ENCODE measurements at places on chromosomes 6 and 20.
A peak's percentile ranks its signal among the peaks of the same experiment; 100 is the strongest.

- no peak for DNase-seq
Observed at GRCh38 chr6:125415913-125416312, 114.1 kb upstream of the HDDC2 start.

- DNase-seq: peak; percentile 92
Observed at GRCh38 chr6:155418017-155418761, 37.5 kb downstream of the NOX3 start.

- no peak for DNase-seq
Observed at GRCh38 chr6:11324453-11325015, 92.1 kb upstream of the NEDD9 start.

GRCh38 chr20:49140834-49141233 is 47.3 kb downstream of the STAU1 start:
- DNase-seq: no peak

- DNase-seq: peak; percentile 59
Observed at GRCh38 chr6:24431045-24431451, 28.3 kb downstream of the MRS2 start.

DNA sequence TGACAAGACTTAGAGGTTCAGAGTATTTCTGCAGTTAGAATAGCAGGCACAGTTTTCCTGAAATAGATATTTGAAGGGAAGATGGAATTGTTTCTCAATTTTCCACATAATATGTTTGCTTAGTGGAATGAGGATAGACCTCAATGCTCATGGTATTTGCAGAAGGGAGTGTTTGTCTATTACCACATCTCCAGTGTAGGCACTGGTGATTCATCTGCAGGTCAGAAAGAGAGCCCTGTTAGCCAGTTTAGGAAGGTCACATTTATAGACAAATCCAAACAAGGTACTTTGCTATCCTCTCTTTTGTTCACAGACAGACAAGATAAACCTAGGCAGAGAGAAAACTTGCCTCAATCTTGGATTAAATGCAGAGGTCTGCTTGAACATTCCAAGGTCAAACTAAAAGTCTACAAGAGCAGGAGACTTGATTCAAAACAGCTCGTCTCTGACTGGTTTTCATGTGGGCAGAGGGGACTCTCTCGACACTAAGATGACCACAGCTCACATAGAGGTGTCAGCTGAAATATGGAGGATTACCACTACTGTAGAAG is 22.8 kb downstream of the ISM1 start:
- DNase-seq: no peak

GRCh38 chr6:139430899-139431601 is 56.6 kb upstream of the CITED2 start:
- no peak for DNase-seq

DNA sequence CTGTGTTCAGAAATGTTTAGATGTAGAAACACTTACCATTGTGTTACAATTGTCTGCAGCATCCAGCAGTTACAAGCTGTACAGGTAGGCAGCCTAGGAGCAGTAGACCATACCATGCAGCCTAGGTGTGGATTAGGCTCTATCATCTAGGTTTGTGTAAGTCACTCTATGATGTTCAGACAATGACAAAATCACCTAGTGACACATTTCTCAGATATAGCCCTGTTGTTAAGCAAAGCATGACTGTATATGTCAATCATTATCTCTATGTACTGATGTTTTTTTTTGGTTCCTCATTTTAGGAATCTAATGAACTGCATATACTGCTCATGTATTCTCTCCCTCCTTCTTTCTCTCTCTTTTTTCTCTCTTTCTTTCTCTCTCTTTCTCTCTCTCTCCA is 22.2 kb downstream of the CST8 start:
- DNase-seq: no peak

DNA sequence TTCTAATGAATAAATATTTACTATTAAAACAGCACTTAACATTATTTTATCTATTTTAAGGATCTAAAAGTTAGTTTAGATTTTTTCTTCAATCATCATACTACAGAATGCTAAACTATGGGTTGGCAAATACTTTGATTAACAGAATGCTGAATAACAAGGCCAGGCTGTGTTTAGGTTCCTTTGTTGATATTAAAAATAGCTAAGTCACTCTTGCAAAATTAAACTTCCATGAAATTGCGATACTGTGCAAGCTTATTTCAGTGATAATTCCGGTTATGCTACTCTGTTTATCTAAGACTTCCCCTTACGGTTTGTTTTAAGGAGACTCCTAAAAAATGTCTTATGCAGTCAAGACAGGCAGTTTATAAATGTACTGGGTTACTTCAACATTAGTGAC is 2.8 kb downstream of the RNF24 start:
- DNase-seq: peak; percentile 90

DNA sequence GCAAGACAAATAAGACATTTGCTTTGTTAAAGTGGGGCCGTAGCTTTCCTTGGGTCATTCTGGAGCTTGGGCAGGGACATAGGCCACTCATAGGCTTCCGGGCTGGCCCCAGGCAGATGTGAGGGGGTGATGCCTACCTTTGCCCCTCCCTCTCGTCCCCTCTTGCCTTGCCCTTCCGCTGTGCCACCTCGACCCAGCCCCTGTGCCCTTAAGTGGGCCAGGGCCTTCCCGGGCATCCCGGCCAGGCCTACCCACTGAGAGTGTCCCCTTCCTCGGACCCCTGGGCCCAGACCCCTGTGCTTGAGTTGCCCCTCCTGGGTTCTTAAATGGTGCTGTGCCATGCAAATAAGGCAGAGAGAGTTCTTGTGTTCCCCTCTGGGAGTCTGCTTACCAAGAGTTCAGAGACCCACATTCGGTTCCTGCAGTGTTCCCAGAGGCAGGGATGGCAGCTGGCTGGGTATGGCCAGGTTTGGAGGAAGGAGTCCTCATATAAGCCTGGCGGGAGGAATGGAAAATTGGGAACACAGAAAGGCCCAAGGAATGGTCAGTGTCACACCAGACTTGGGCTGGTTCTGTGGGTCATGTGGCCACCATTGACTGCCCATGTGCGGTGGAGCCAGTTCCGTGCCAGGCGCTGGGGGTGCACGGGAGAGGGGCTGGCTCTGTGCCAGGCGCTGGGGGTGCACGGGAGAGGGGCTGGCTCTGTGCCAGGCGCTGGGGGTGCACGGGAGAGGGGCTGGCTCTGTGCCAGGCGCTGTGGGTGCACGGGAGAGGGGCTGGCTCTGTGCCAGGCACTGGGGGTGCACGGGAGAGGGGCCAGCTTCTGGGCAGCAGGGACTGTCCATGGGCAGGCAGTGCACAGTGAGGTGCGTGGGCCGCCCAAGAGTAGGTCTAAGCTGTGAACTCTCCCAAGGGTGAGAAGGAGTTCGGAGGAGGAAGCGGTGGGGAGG is 173.5 kb upstream of the SNX9 start:
- DNase-seq: no peak

DNA sequence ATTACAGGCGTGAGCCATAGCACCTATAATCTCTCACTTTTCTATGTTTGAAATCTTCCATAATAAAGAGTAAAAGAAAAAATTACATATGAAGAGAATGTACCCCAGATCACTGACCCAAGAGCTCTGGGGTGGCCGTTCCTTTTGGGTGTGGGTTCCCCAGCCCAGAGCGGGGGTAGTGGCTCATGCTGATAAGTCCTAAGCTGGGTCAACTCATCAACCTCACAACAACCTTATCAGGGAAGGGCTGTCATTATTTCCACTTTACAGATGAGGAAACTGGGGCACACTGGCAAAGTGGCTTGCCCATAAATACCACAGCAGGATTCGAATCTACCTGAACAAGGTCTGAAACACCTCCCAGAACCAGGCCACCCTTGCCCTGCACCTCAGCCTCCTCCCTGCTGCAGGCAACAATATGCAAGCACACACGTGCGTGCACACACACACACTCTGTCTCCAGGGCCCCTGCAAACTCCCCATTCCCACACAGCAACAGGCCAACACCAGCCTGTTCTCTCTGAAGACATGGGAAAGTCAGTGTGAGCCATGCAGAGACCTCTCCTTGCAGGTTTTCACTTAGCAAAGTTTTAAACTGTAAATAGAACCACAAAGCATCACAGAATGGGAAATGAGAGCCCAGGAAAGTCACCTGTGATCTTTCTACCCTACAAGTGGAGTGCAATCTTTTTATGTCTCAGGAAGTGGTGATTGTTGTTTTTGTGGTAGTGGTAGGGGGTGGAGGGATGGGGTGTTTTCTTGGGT is 27.7 kb downstream of the BFSP1 start:
- no peak for DNase-seq

- DNase-seq: no peak
Observed at GRCh38 chr20:46564241-46564957, 13.9 kb upstream of the OCSTAMP start.

DNA sequence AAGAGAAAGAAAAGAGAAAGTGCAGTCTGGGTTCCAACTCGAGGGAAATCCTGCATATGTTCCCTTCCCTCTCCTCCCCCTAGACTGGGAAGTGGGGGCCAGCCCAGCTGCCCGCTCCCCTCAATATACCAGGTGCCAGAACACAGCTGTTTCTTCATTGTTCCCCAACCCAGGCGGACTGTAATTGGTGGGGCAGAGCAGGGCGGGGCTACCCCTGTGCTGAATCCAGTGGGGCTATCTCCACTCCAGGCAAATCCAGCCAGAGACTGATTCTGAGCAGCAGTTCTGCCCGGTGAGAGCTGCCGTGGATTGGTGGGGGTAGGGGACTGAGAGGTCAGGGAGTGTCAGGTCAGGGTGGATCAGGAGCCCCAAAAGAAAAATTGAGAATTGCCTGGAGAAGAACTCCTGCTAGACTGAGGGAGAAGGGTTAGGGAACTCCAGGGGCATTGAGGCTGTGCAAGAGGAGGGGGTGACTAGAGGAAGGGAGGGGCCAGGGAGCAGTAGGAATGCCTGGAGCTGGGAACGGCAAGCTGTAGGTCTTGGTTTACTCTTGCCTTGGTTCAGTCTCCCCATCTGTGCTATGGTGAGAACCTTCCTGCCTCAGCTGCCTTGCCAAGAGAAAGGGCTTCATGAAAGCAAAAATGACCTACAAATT is at the start of gene MYMX:
Gene MYMX (plus strand): TSS at position 250 of the 655 bp plus-strand sequence. CDS start 546 bp downstream, outside the sequence.
- no peak for DNase-seq

- DNase-seq: no peak
Observed at GRCh38 chr6:133183691-133184090, 57.5 kb upstream of the EYA4 start.

DNA sequence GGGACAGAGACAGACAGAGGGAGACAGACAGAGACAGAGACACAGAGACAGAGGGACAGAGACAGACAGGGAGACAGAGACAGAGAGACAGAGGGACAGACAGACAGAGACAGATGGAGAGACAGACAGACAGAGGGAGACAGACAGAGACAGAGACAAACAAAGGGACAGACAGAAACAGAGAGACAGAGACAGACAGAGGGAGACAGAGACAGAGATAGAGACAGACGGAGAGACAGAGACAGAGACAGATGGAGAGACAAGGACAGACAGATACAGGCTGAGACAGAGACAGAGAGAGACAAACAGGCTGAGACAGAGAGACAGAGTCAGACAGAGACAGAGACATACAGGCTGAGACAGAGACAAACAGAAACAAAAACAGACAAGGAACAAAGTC is 39.4 kb upstream of the PHACTR3 start:
- DNase-seq: no peak

- no peak for DNase-seq
Observed at GRCh38 chr20:20552076-20552475, 160.4 kb downstream of the RALGAPA2 start.

DNA sequence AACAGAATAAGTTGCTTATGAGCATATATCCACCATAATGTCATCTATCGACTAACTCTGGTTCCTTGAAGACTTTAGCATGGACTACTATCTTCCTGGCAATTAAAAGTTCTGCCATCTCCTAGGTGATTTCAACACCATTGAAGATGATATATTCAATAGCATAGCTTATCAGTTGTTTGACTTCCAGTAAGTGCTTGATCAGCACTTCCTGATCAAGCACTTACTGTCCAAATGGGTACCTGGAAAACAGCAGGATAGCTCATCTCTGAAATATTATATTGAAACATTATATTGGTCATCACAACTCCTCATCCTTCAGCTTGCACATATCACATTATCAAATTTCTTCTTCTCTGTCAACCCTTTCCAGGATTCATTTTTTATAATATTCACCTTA is 75.5 kb upstream of the HMGCLL1 start:
- DNase-seq: no peak

GRCh38 chr6:130138116-130138908 is 84.4 kb downstream of the SAMD3 start:
- no peak for DNase-seq

GRCh38 chr6:126444659-126445273 is 104.9 kb downstream of the CENPW start:
- DNase-seq: no peak

DNA sequence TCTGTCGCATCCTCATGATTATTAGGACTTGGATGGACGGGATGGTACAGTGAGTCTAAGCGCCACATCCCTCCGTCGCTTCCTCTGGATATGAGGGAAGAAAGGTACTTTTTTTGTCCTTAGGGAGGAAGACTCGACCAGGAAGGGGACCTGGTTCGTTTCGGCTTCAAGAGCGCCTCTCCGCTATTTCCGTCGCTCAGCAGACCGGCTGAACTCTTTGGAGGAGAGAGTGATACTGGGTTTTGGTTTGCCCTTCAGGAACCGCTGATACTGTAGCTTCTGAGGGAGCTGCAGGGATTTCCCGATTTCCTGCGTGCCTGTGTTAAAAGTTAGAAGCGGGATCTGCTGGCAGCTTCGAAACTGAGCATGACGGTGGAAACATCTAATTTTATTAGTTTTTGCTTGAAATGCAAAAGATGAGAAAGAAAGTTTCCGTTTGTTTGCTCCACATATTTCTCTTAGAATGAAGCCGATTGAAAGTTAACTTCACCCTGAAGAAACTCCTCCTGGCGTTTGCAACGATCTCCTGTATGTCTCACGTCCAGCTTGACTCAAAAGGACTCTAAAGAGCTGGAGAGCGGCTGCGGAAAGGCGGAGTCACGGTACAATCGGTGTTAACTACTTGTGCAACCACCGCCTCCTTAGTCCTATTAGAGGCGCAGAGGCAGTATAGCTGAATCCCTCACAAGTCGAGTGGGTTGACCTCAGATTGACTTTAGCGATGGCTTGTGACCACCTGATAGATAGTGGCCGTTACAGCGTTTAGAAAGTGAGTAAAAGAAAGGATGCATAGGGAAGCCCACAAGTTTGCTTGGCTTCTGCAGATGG is 129.4 kb downstream of the TRIM27 start:
- no peak for DNase-seq

DNA sequence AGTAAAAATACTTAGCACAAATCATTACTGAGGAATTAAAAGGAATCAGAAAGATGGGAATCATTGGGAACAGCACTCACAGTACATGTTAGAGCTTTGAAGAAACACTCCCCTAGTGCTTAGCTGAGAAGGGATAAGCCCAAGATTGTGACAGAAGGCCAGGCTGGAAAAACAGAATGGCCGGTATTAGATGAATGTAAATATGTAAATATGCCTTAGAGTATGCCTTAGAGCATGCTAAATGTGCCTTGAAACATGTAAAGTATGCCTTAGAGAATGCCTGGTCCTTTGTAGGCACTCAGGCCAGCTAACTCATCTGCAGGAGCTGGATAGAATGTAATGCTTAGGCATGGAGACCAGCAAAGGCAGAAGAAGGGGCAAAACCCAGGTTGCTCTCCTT is 10.6 kb upstream of the TENT5A start:
- DNase-seq: no peak

DNA sequence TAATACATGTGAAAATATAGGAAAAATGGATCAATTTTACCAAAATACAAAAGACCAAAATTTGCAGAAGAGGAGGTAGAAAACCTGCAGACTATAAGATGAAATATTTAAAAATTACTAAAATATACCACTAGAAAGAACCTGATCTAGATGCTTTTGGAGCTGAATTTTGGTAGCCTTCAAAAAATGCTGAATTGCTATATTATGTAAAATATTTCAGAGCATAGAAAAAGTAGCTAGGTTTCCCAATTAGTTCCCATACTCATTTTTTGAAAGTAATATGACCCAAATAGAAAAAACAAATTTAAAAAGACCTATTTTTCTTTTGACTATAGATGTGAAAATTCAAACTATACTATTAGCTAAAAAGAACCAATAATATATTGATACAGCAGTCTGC is 3.6 kb upstream of the EPPIN start:
- DNase-seq: no peak

Data from AML-193 (cell line).